ENCODE measurements at places on chromosomes 12 and 14.

DNA sequence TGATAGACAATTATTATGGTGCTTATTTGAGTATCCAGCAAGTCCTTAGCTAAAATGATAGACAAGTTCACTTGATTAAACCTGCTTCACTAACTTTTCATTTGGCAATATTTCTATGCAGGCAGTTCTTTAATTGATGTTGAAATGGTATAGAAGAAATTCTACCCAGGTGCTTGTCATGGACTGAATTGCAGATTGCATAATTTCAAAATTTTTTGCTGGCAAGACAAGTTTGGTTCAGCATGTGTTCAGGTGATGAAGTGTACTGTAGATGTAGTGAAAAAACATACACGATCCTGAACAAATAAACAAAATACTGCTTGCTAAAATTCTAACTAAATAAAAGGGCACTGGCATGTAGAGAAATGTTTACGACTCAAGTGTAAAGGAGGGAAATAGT lies 189.0 kb downstream of the FOXA1 start:
- DNase-seq: no peak

- DNase-seq: no peak
These were observed 1041.6 kb downstream of the BCL11B start for GRCh38 chr14:98230411-98230810.

GRCh38 chr14:61812347-61813095 lies 50.3 kb downstream of the SNAPC1 start:
- no peak for DNase-seq

DNA sequence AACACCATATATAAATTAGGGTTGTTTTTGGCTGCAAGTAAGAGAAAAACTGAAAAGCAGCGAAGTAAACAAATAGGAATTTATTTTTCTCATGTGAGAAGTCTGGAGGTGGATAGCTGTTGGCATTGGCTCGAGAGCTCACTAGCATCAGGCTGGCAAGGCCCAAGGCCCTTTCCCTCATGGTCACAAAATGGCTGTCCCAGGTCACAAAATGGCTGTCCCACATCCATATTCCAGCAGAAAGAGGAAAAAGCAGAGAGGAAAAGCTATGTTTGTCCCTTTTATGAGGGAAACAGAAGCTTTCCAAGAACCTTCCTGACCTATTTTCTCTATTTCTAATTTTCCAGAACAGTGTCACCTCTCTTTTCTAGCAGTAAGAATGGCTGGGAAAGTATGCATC lies 7.5 kb downstream of the CCDC60 start:
- DNase-seq: no peak

DNA sequence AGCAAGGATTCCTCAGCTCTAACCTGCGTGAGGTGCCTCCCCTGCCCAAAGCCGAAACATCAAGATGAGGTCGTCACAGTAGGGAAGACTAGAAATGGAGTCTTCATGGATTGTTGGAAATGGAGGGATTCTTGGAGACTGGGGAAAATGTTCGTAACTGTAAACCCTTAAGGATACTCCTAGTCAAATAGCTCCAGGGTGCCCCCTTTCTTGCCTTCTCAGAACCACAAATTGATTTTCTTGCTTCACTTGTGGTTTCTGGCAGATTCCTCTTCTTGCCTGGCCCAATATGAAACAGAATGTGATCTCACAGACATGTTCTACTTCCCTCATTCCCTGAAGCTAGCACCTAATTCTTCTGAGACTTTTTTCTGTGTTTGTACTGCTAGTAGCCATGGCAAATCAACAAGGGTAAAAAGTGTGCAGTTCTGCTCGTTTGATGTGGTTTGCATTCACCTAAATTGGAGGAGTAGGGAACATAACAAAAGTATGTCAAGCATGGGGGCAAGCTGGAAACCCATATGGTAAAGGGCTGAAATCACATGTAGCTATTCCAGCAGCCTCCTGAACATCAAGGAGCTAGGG lies 332.0 kb downstream of the PAWR start:
- DNase-seq: no peak

GRCh38 chr12:22228022-22228875 lies 106.3 kb downstream of the ST8SIA1 start:
- no peak for DNase-seq

DNA sequence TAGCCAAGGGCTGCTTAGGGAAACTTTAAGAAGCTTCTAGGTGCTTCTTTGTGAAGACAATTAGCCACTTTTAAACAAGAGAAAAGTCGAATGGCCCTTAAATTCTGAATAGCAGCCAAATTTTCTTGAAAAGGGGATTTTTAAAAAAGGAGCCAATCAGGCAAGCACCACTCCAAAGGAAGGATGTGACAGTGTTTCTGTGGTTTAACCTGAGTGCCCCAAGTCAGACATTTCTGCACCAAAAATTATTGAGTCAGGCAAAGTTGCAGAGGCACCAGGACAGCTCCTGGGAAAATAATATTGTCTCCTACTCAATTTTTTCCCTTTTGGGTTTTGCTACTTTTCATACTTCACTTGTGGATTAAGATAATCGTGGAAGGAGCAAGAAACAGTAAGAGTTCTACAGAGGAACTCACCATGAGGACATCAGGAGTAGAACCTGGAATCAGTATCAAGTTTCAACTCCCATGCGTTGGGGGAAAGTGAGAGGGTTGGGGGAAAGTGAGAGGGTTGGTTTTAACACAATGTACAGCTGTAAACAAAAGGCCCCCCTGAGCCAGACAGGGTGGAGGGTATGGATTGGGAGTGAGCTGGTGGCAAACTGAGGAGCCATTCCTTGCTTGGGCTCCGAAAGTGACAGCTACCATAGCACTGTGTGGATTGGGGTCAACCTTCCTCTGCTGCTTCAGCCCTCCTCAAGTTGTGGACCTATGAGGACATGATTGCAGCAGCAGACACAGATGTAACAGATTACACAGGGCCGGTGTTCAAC lies 90.8 kb downstream of the SLC38A1 start:
- DNase-seq: peak; percentile 66

DNA sequence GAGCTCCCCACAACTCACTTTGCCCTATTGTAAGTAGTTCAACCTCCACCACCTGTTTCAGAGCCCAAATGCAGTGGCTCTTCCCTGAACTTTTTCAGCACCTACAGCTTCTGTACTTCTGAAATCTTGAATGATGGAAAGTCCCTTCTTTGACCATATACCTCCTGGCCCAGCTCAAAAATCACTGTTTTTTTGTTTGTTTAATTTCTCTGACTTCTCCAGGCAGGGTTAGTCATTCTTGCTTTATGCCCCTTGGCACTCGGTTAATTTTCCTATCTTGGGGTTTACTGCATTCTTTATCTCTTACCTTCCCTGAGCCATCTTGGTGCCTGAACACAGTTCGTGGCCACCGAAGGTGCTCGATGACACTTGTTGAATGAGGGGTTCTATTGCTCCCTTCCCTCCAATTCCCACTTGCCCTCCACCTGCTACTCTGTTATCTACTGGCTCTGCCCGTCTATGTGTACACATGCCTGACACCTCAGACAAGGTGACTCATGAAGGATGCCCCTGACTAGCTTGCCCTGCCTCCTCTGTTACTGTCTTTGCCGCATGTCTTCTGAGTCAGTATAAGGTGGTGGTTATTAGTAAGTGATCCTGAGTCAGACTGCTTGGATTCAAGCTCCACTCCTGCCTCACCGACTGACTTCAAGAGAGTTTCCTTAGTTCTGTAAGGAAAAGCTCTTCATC lies 4.4 kb downstream of the AMHR2 start:
- DNase-seq: no peak

DNA sequence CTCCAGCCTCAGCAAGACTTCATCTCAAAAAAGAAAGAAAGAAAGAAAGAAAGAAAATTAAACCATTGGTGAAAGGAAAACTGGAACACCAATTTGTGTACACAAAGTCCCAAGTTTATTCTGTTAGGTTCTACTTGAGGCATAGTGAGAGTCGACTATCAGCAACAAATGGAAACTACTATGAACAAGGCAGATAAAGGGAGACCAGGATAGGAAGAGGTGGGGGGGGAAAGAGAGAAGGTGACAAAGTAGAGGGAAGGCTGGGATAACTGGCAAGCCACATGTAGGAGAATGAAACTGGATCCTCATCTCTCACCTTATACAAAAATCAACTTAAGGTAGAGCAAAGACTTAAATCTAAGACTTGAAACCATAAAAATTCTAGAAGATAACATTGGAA lies 25.6 kb downstream of the TFCP2 start:
- no peak for DNase-seq

- no peak for DNase-seq
These were observed 10.8 kb downstream of the SNRNP35 start for GRCh38 chr12:123468786-123469185.

- no peak for DNase-seq
These were observed 6.3 kb upstream of the MAP1LC3B2 start for GRCh38 chr12:116552773-116553373.

DNA sequence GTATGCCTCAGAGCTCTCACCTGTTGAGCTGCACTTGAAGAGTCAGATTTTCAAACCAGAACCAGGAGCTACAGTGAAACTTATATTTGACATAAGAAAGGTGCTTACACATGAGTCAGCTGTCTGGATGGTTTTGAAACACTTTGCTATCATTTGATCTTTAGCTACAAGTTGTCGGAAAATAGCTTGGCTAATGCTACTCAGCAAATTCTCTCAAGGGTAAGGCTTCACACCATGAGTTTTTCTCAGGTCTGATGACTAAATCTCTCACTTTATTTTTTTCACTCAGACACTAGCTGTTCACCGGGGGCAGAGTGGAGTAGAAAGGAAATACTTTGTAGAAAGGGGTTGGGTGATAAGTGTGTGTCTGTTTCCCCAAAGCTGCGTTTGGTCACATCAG lies 171.8 kb downstream of the FLRT2 start:
- DNase-seq: no peak

GRCh38 chr12:120007272-120007671 lies 18.2 kb downstream of the BICDL1 start:
- peak; percentile 79 for DNase-seq

DNA sequence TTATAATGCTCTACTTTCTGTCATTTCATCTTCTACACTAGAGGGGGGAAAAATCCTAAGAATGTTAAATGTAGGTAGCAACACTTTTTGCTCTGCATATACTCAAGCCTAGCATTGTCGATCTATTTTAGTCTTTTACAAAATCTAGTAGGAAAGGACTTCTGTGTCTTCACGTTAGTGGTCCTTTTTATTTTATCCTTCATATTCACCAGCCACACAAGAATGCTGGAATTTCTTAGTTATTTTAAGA lies 253.0 kb upstream of the FLRT2 start:
- DNase-seq: no peak

- no peak for DNase-seq
These were observed 454.0 kb downstream of the SOX5 start for GRCh38 chr12:23495472-23495871.

DNA sequence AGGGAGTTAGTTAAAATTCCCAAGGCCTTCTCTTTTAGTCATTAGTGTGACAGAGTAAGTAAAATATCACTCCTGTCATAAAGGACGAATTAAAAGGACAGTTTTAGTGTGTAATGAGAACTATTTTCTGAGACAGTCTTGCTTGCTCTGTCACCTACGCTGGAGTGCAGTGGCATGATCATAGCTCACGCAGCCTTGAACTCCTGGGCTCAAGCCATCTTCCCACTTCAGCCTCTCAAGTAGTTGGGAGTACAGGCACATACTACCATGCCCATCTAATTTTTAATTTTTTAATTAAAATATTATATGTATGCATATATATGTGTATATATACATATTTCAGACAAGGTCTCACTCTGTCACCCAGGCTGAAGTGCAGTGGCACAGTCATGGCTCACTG lies 17.2 kb downstream of the KLC1 start:
- DNase-seq: no peak

- DNase-seq: no peak
These were observed 8.8 kb downstream of the STK38L start for GRCh38 chr12:27252934-27253333.

GRCh38 chr14:64561631-64562030 lies 11.9 kb downstream of the PPP1R36 start:
- DNase-seq: no peak

DNA sequence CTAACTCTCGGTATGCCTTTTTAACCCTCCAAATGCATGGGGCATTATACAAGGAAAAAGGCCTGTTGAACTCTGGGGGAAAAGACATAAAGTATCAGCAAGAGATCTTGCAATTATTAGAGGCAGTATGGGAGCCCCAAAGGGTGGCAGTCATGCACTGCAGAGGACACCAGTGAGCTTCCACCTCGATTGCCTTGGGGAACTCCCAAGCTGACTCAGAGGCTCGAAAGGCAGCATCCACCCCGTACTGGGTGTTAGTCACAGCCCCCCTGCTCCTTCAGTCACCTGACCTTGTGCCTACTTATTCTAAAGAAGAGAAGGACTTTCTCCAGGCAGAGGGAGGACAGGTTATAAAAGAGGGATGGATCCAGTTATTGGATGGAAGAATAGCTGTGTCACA lies 781.4 kb upstream of the TMEM132C start:
- no peak for DNase-seq

DNA sequence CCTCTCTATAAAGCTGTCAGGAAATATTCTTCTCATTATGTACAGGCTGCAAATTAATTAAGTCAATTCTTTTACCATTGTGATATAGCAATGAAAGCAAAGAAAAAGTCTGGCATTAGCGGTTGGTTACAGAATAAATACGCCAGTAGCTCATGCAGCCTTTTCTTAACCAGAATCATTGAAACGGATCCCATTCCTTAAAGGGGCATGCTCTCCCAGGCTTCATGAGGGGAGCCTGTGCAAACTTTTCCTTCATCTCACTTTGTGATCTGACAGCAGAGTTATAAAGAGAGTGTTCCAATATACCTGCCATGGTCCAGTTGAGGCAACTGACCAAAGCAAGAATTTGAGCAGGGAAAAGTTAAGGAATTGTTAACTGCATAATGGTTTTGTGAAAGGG lies 337.7 kb downstream of the EMP1 start:
- DNase-seq: no peak

GRCh38 chr12:118816296-118816695 lies 165.0 kb upstream of the SRRM4 start:
- DNase-seq: no peak

GRCh38 chr12:75553398-75553797 lies 42.0 kb upstream of the KRR1 start:
- DNase-seq: no peak

DNA sequence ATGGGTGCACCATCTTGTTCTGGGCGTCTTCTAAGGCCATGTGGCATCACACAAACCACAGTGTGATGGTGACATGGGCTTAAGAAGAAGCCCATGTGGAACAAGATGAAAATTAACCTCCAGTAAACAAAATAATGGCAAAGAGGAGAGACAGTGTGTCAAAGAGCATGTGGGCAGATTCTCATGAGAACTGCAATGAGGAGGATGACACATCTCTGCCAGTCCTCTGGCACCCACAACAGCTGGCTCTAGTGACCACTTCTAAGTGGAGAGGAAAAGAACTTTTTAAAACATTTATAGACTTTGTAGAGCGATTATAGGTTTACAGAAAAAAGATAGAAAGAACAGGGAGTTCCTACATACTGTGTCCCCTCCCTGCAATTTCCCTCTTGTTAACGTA lies 401.4 kb downstream of the ATP23 start:
- no peak for DNase-seq

- DNase-seq: no peak
These were observed 22.7 kb downstream of the LRTM2 start for GRCh38 chr12:1842905-1843640.

- DNase-seq: peak; percentile 6
These were observed 414.5 kb downstream of the PCNX1 start for GRCh38 chr14:71321574-71322315.

Data from central memory CD4-positive, alpha-beta T cell (primary cell).